A549 treated with RU486 at 1 μM for 4 hours (cell line): ENCODE measurements at places on chromosomes 4 and X. TPM values are rescaled to one million over a fixed set of nuclear protein-coding genes. Genes with fewer than 3 reads are reported as not detected.

Gene EMCN
- total RNA-seq, result not detected in 5 replicates

Gene MRFAP1L1
- total RNA-seq, result 27.9 to 38.9 TPM (median 34.3 TPM) in 5 replicates

Gene SLC6A14
- 0.02 TPM in 2 of 5 replicates, not detected in the others for total RNA-seq

Gene INPP4B
- 3.2 to 7.6 TPM (median 6.7 TPM) in 5 replicates for total RNA-seq

Gene SGMS2
- total RNA-seq, result 10.4 to 22.8 TPM (median 21.6 TPM) in 5 replicates

Gene SLIT2
- total RNA-seq, result 0.07 TPM in 1 of 5 replicates, not detected in the others

Gene RNF128
- total RNA-seq, result 0.06 to 0.09 TPM (median 0.09 TPM) in 3 of 5 replicates, not detected in the others

Gene DGKK
- 0.02 TPM in 1 of 5 replicates, not detected in the others for total RNA-seq

Gene UGT2B11
- 0.11 to 0.14 TPM in 2 of 5 replicates, not detected in the others for total RNA-seq

Gene GPR143
- 0.16 to 0.33 TPM (median 0.27 TPM) in 4 of 5 replicates, not detected in the other for total RNA-seq

Gene MXRA5
- total RNA-seq, result not detected in 5 replicates

Gene PCDH19
- total RNA-seq, result 0.01 to 0.06 TPM (median 0.02 TPM) in 3 of 5 replicates, not detected in the others
